Activated CD4-positive, alpha-beta T cell treated with anti-CD3 and anti-CD28 coated beads for 24 hours (primary cell): ENCODE measurements at places on chromosomes 4 and X.

- no peak for DNase-seq
These were observed 155.9 kb downstream of the STIM2 start for GRCh38 chr4:27016551-27016950.

DNA sequence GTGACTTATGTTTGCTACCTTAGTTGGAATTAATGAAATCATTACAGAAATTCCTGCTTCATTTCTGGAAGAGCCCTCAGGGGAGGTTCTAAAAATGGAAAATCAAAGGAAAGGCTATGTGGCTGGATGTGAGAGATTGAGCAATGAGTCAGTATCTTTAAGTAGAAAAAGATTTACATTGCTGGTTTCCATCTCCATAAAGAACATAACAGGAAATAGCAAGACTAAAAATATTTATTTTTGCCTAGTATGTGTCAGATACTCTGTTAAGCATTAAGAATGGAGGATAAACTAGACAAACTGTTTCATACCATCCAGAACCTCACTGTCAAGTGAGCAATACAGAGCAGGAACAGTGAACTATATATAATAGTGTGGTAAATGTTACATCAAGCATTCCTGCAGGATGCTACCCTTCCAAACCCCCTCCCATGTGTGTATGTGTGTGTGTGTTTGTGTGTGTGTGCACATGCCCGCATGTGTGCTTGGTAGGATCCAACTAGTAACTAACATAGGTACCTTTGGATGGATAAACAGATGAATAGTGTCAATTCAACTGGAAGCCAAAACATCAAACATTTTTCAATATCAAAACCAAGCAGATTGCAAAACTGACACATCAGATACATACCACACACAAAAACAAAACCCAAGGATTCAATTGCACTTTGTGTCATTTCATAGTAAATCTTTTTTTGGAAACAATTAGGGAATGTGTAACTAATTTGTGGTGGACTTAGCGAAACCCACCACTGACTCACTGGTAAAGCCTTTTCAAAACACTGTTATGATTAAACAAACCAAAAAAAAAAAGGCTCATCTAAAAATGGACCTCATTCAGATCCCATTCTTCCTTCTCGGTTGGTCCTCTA lies 223.4 kb downstream of the SHROOM3 start:
- no peak for DNase-seq

- DNase-seq = no peak
These were observed 8.7 kb downstream of the GAGE10 start for GRCh38 chrX:49312176-49312575.

GRCh38 chrX:63658920-63659319 lies 126.1 kb downstream of the ARHGEF9 start:
- no peak for DNase-seq

DNA sequence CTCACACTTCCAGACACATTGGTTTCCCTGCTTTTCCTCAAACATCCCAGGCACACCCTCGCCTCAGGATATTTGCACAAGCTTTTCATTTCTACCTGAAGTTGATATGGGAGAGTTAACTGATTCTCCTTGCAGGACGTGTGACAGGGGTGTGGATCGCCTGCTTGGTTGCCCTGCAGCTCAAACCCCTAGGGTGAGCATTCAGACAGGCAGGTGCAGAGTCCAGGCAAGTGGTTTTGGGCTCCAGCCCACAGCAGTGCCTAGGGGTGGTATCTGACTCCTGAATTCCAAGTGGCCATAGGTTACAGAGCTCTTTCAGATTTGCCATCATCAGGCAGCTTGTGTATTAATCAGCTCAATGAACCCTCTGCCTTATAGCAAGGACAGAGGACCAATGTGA lies 1104.2 kb upstream of the IGFBP7 start:
- no peak for DNase-seq

- no peak for DNase-seq
These were observed 93.7 kb downstream of the GRIA3 start for GRCh38 chrX:123277821-123278220.

DNA sequence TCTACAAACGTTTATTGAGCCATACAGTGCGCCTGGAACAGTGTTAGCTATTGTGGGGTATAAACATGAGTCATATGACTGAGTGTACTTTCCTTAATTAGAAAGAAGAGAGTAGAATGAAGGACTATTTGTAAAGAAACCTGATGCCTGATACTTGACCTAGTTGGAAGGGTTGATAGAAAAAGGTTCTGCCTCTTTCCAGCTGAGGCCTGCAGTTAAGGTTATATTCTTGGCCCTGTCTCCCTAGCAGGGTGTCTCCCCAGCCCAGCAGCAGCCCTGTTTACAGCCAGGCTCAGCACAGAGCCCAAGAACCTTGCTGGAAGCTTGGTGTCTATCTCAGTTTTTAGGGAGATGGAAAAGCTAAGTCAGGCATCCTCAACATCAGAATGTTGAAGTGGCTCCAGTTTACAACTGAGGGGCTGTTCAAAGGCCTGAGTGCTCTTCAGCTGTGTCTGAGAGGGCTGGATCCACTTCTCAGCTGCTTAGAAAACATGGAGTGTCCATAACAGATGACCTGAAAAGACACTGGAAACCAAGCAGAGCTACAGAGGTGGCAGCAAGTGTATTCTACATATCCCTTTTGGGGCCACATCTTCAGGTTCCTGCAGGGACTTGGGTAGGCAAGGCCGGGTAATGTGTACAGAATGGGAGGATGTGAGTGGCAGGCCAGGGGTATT lies 21.6 kb downstream of the NYX start:
- no peak for DNase-seq

DNA sequence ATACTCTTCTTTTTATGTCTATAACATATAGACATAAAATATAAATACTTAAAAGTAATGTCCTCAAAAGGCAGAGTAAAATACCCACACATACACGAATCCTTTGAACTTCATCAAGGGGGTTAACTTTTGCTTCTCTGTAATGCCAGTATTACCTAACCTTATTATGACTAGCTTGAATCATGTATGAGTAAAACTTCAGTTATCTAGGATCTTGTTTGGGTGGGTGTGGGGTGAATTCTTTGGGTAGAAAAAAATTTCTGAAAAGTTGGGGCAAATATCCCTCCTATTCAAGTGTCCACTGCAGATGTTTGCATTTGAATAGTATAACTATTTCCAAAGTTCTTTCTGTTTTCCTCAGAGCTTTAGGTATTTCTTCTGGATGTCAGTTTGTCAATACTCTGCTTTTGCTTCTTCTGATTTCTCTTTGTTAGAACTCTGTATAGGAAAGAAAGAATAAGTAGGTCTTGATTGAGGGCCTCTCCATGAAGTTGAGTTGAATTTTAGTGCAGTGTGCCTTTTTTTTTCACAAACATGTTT lies 173.8 kb downstream of the ADGRL3 start:
- DNase-seq = no peak

DNA sequence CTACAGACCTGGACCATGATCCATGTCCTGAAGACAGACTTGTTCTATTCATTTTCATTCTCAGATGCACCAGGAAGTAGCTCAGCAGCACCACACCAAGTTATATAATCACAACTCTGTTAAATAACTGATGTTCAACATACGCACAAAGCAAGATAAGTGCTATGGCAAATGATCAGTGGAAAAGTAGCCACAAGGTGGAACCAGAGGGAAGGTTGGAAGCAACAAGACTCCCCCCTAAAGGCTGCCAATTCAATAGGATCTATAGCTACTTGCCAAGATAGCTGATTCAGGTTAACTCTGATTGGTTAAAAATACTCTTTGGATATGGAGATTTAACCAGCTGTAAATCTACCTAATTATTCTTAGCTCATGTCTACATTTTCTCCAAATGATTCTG lies 23.7 kb upstream of the FAM47B start:
- no peak for DNase-seq

- DNase-seq = peak; percentile 25
These were observed 19.2 kb downstream of the SUPT20HL2 start for GRCh38 chrX:24294619-24295018.

- no peak for DNase-seq
These were observed 170.2 kb upstream of the ETNPPL start for GRCh38 chr4:108933046-108933445.

DNA sequence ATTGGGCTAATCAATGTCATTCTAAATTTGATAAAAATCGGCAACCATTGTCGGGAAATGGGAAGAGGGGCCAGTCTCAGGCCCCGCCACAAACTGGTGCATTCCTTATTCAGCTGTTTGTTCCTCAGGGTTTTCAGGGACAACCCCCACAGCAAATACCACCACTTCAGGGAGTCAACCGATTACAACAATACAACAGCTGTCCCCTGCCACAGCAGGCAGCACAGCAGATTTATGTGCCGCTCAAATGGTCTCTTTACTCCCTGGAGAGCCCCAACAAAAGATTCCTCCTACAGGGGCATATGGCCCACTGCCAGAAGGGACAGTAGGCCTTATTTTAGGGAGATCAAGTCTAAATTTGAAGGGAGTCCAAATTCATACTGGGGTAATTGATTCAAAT lies 61.8 kb downstream of the ZNF732 start:
- DNase-seq = no peak

GRCh38 chrX:112866175-112866574 lies 25.5 kb upstream of the AMOT start:
- no peak for DNase-seq

DNA sequence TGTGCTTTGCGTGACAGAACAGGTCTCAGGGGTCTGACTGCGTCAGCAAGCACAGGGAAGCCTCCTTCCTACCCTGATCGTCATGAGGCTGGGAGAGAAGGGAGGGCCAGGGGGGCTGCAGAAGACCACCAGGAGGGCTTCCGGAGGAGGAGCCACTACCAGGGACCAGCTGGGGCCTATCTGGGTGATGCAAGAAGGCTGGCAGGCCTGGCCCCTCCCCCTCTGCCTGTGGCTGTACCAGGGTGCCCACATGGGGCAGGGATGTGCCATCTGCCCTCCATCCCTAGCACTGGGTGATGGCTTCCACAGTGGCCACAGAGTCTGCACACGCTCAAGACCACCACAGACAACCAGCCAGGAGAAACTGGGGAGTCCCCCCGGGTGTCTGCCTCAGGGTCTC lies 116.4 kb upstream of the NKX1-1 start:
- no peak for DNase-seq

DNA sequence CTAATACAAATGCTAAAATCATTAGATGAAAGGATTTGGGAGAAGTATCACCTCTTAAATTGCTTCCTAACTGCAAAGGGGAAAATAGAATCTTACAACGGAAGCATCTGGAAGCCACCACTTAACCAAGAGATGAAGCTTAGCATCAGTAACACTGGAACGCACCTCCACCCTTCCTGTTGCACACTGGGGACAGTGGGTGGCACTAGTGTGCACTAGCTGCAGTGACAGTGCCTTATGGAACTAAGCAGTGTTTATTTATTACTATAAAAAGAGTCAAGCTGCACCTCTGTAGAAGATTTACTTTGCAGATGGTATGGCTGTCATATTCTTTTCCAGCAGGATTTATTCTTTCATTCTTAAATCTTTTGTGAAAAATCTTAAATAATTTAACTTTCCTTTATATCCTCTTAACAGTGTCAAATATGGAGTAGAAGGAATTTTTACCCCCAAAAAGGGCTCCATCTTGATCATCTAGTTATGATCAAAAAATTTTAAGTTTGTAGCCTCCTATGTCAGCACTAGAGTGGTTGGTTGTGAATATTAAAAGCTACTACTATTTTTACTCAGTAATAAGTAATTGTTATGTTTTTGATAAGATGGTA lies 76.7 kb downstream of the SCD5 start:
- DNase-seq = peak; percentile 3

DNA sequence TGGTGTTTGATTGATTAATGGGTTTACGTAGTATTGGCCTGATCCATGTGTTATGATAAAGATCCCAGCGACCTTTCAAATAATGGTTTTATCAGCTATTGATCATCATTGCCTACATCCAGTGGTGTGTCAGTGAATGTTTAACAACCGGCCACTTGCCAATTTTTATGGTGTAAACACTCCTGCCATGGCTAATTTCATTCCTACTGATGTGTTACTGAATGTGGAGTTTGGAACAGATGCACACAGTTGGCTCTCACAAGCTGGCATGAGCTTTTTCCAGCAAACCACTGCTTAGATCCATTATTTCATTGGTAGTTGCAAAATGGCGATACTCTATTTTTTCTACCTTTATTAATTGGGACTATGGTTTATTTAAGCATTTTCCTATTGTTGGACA lies 139.9 kb downstream of the REPS2 start:
- no peak for DNase-seq

- DNase-seq = no peak
These were observed 64.3 kb downstream of the ZFYVE28 start for GRCh38 chr4:2354118-2354517.

DNA sequence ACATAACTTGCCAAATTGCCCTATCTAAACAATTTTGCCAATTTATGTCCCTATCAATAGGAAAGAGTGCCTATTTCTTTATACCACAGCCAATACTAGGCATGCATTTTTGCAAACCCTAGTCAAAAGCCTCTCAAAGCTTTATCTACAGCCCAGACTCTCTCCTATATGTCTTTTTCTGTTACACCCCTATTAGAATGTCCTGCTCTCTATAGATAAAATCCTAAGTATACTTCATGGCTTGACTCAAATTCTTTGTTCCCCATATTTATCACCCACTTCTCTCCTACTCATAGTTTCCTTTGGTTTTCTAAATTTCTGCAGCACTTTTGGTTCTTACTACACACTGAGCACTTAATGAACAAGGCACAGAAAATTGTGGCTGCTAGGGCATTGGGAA lies 38.0 kb downstream of the NUP62CL start:
- DNase-seq = no peak
